Activated CD8-positive, alpha-beta memory T cell treated with anti-CD3 and anti-CD28 coated beads for 24 hours (primary cell): ENCODE measurements at places on chromosomes 6 and 20.

- no peak for DNase-seq
Observed at GRCh38 chr6:7910298-7910653, 312 bp downstream of the TXNDC5 start.

DNA sequence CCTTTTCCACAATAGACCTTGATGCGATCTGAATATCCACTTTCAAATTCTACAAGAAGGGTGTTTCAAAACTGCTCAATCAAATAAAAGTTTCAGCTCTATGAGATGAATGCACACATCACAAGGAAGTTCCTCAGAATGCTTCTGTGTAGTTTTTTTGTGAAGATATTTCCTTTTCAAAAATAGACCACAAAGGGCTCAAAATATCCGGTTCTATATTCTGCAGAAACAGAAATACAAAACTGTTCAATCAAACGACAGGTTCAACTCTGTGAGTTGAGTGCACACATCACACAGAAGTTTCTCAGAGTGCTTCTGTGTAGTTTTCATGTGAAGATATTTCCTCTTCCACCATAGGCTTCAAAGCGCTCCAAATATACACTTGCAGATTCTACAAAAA is 293.9 kb upstream of the DEFB115 start:
- DNase-seq, result no peak

GRCh38 chr20:48627737-48628128 is 200.1 kb downstream of the PREX1 start:
- DNase-seq, result no peak

- DNase-seq, result no peak
Observed at GRCh38 chr6:11143394-11144371, 32.2 kb upstream of the ERVFRD-1 start.

GRCh38 chr6:134984821-134985220 is 34.9 kb upstream of the ALDH8A1 start:
- no peak for DNase-seq

GRCh38 chr20:44406572-44407137 is 51.2 kb downstream of the HNF4A start:
- no peak for DNase-seq

DNA sequence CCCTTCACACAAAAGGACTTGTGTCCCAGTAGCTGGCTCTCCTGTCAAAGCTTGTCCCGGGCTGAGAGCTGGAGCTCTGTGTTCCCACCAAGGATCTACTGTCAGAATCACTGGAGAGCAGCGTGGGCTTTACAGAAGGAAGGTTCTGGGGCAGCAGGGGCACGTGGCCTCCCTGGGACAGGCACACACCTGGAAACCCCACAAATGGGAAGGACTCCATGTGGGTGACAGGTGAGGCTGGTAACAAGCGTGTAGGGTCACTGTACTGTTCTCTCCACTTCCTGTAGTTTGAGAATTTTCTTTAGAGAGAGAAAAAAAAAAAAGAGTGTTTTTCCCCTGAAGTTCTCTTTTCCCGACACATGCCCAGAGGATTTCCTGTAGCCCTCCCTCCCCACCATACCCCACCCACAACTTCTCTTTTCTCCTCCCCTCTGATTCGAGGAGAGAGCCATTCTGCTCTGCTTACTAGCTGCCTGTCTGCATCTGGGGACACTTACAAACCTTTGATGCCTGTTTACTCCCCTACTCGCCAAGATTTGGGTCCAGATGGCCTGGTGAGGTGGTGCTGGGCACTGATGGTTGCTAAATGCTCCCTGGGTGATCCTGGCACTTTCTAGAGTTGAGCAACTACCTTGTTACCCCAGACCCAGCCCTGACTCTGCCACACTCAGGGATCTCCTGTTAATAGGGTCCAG is 84.1 kb upstream of the SIRPA start:
- DNase-seq, result no peak

GRCh38 chr20:49570161-49570827 is 2.4 kb upstream of the PTGIS start:
- no peak for DNase-seq

GRCh38 chr6:75691012-75691411 is 58.0 kb upstream of the MYO6 start:
- DNase-seq, result no peak

GRCh38 chr6:18503593-18504231 is 116.6 kb downstream of the RNF144B start:
- DNase-seq, result no peak

- DNase-seq, result no peak
Observed at GRCh38 chr6:41153451-41153850, 696 bp downstream of the TREML1 start.

DNA sequence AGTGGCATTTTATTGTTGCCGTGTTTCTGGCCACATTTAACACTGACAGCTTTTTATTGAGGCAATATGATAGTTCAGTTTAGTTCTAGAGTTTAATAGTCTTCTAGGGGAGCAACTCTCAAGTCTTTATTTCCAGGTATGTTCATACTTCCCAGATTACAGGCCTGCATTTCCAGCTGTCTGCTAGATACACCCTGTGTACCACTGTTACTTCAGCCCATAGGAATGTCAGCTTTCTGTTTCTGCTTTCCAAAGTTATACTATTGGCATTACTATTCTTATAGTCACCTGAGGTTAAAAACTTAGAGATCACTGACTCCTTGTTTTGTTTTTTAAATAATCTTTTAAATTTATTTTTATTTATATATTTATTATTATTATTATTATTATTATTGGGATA is 7.6 kb downstream of the ZNF451 start:
- no peak for DNase-seq

DNA sequence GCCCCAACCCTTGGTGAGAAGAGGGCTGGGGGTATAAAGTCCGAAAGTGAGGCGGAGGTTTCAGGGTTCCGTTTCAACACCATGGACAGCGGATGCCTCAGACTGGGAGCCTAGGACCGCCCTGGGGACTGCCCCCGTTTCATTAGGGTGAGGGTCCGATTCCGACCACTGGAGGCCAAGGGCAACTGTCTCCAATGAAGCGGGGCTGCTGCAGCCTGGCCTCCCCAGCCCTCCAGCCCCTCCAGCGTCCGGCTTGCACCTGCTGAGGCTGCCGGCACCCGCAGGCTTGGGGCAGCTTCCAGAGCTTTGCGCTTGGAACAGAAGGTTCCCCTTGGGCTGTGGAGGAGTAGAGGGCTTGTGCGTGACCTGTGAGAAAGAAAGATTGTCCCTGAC is 39.9 kb downstream of the YTHDF1 start:
- DNase-seq, result no peak

DNA sequence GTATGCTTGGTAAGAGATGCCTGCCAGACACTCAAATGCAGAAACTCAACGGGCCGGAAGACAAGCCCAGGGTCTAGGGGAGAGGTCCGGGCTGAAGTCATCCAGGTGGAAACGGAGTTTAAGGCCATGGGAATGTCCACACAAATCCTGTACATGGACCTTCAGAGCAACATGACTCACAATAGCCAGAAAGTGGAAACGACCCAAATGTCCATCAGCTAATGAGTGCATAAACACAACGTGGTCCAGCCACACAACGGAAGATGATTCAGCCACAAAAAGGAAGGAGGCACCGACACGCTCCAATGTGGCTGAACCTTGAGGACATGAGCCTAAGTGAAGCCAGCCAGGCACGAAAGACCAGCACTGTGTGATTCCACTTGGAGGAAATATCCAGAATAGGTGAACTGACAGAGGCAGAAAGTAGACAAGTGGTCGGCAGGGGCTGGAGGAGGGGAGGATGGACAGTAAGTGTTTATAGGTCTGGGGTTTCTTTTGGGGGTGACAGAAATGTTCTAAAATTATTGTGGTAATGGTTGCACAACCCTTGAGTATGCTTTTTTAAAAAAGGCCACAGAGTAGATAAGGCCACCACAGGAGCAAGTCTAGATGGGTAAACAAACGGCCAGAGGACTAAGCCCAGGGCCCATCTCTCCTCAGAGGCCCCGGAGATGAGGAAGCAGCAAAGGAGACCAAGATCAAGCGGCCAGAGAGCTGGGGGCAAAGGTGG is 105.6 kb downstream of the PREX1 start:
- DNase-seq, result no peak
